Stimulated activated CD8-positive, alpha-beta memory T cell treated with anti-CD3 and anti-CD28 coated beads, Interleukin-15, amount 100 ng/mL, for 1 hour (primary cell): ENCODE measurements at places on chromosomes 6 and 20.

GRCh38 chr20:34710861-34711574 lies 6.9 kb downstream of the TP53INP2 start:
- DNase-seq, result no peak

DNA sequence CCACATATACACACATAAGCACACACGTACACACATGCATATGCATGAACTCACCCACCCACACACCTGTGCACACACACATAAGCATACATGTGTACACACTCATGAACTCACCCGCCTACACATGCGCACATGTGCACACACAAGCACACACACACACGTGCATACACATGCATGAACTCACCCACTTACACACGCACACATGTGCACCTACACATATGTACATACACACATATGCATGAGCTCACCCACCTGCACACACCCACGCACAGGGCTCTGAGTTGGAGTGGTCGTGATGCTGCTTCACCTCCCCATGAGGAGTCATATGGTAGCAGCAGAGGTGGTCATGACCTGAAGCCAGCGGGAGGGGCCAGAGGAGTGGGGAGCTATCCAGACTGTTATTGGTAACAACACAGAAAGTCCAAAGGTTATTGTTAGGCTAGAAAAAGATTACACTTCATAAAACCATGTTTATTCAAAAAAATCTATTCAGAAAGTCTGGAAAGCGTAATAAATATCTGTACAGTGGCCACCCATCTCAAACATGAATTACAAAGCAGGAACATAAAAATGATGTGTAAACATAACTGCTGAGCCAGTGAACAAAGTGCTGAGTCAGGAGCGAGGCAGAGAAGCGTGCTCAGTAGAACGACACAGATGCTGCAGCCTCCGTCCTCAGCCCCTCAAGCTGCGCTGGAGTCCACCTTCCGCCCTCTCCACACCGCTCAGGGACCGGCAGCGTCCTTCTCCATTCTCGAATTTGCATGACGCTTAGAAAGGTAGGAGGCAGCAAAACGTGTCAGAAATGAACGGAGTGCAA lies 26.4 kb upstream of the MPC1 start:
- no peak for DNase-seq

- no peak for DNase-seq
Observed at GRCh38 chr6:135753196-135753595, 98.3 kb upstream of the PDE7B start.

GRCh38 chr20:16479666-16480065 lies 93.6 kb downstream of the KIF16B start:
- no peak for DNase-seq

DNA sequence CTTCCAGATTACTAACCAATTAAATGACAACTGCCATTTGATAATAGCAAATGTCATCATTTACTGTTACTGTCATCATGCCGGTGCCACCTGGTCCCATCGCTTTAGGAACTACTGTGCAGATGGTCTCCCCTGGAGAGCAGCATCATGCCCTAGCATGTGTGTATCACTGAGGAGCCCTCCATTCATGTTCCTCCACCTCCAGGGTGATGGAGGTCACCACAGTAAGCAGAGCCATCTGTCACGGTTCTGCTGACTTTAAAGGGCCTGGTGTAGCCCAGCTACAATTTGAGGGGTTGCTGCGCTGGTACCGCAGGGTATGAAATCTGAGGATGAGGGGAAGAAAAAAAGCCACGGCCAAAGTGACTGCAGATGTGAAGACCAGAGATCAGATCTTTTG lies 118.8 kb upstream of the KCNK16 start:
- no peak for DNase-seq

DNA sequence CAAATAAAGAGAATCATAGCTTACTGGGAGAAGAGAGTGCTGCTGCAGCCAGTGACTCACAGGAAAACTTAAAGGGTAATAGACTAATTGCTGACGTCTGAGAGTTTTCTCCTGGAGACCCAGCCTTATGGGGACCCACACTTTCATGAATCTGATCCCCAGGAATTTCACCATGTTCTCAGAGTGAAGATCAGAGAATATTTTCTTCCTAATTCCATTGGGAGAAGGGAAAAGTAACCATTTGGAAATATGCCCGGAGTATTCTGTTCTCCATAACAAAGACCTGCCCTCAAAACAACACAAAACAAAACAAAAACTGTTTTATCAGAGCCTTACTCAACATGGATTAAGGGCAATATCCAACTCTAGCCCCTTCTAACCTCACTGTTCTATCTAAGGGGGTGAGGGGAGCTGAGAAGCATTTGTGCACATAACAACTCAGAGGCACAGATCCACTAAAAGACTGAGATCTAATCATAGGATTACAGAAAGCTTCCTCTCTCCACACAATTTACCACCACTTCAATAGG lies 168.2 kb upstream of the SSTR4 start:
- DNase-seq, result no peak

DNA sequence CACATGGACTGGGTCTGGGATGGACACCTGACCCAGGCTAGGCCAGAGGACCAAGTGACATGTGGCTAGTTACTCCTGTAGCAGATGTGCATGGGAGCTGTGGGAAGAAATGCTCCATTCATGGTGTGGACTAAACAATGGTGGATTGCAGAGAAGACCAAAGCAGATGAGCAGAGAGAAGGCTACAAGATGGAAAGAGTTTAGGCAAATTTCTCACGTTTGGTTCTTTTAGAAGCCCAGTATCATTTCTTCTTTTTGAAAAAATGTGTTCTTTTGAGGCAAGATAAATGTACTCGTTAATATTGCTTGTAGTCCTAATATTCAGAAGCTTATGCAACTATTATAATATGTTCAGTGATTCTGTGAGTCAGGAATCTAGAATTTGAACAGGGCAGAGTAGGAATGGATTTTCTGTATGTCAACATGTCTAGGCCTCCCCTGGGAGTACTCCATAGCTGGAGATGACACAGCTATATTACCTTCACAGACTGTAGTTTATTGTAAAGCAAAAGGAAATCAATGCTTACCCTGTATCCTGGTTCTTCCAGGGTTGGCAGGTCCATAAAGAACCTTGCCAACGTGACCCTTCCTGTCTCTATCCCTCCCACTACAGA lies 2.3 kb upstream of the BTN2A1 start:
- DNase-seq, result no peak

DNA sequence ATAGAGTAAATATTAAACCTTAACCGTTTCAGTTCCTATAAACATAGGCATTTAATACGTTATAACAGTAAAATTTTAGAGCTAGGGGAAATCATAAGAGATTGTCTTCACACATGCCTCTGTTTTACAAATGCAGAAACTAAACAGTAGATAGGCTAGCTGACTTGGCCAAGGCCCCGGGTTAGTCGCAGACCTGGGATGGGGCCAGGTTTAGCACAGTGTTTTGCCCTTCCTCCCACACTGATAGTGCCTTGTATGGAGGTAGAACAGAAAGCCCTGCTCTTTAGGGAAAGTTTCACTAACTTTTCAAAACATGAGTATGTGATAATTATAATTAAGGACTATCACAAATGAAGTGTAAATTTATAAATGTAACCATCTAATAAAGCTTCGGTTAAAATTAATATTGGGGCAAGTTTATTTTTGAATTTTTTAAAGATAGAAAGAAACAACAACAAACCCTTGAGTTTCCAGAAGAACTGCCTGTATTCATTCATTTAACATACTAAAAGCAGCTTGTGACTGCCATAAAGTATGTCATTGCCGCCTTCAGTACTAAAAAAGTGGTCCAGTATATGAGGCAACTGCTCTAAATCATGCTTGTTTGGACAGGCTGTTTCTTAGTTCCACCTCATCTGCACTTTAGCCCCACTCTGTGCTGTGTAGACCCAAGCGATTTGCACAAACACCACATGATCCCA lies 62.5 kb upstream of the LOC128125822 start:
- no peak for DNase-seq

- no peak for DNase-seq
Observed at GRCh38 chr20:42483730-42484303, 705.9 kb downstream of the PTPRT start.
